ENCODE measurements at places on chromosomes 5 and 9. TPM values are rescaled to one million over a fixed set of nuclear protein-coding genes. Genes with fewer than 3 reads are reported as not detected.

The SELENOP gene
- 809 TPM for total RNA-seq

DNA sequence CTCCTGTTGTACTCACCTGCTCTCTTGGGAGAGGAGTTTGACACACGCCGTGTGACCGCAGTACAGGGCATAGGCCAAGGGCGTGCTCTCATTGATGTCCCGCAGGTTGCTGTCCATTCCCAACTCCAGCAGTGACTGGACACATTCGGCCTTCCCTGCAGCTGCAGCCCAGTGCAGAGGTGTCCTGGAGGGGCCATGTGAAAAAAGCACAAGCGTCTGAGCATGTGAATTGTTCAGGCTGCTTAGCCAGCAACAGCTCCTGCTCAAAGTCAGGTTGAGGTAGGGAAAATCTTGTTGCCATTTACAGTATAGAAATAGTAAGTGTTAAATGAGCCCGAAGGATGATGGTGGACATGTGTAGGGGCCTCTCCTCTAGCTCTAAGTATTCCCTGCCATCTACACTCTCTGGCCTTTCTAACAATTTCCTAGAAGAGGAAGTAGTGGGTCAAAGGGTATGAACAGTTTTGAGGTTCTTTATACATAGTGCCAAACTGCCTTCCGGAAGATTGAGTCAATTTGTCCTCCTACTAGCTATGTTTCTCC lies 116.5 kb downstream of the ANKRD55 start:
- DNase-seq, result no peak

The BAAT gene
- total RNA-seq, result not detected

The SLC45A2 gene
- total RNA-seq, result under 0.01 TPM

The LHX3 gene
- not detected for total RNA-seq

The SLC34A1 gene
- total RNA-seq, result not detected

DNA sequence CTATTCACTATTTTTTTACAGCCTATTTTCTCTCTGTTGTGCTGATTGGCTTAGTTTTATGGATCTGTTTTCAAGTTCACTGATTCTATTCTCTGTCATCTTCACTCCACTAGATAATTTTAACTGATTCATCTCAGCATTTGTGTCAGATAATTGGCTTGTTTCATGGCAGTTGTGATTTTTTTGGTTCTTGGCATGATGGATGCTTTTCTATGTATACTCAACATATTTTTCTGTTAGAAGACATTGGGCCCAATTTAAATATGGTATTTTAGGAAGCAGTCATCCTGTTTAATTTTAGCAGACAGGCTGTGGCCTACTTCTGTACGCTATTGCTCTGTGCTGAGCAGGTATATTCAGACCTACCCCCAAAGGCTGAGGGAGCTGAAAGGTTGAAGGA lies 1865.3 kb upstream of the ACO1 start:
- no peak for DNase-seq

The ARRDC1 gene
- 11.0 TPM for total RNA-seq

The ANKRD18B gene
- total RNA-seq, result 0.17 TPM

DNA sequence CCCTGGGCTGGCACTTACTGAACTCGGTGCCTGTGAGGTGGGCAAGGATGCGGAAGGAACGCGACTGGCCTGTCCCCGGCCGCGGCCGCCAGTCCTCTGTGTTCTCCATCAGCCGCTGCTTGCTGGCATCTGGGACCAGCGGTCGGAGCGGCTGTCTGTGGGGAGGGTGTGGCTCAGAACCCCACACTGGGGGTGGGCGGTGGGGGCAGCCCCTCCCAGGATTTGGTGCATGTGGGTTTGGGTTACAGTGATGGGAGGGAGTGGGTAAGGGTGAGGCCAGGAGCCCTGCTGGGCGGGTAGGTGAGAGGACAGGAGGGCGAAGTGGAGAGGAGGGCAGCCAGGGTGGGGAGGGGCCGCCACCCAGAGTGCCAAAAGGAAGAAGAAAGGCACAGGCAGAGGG lies 6.4 kb downstream of the PDLIM7 start:
- DNase-seq, result no peak

DNA sequence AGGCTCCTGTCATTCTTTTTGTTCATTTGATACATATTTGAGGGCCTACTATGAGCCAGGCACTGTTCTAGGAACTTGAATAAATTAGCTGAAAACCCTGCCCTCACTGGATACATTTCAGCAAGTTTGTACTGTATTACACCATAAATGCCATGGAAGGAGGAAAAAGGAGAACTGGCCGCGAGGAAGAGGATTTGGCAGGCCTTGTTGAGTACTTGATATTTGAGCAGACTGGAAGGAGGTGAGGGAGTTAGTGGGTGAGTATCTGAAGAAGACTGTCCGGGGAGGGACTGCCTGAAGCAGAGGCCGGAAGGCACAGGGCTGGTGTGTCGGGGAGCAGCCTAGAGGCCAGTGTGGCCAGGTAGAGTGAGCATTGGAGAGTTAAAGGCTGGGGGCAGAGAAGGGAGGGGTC lies 4.5 kb downstream of the SNX30 start:
- no peak for DNase-seq

DNA sequence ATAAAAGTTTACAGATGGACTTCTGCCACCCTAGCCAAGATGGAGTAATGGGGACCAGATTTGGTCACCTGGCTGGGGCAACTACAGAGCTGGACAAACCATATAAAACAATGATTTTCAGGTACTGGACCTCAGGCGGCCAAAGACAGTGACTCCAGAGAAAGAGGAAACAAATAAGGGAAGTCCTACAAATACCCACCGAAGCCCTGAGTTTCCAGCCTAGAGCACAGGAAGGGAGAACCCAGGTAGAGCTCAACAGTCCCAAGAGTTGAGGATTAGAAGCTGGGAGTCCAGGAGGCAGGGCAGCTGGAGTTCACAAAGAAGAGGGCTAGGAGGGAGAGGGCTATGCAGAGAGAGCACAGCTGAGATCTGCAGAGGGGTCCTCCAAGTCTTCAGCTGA lies 106.7 kb upstream of the NR5A1 start:
- DNase-seq, result no peak

DNA sequence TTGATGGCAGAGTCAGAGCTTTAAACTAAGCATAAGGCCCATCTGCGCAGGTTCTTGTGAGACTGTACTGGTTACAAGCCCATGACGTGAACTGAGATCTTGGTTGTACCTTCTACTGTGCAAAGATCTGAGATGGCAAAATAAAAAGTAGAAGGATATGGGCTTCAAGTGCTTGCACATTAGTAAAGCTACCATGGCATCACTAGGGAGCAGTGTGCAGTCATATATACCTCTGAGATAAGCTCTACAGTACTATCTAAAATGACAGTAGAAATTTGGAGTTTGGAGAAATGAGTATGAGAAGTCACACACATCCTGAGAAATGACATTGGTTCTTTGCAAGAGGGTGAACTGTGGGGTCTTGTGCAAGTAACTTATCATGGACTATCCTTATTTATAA lies 408.2 kb upstream of the PRR16 start:
- DNase-seq, result peak; percentile 90

DNA sequence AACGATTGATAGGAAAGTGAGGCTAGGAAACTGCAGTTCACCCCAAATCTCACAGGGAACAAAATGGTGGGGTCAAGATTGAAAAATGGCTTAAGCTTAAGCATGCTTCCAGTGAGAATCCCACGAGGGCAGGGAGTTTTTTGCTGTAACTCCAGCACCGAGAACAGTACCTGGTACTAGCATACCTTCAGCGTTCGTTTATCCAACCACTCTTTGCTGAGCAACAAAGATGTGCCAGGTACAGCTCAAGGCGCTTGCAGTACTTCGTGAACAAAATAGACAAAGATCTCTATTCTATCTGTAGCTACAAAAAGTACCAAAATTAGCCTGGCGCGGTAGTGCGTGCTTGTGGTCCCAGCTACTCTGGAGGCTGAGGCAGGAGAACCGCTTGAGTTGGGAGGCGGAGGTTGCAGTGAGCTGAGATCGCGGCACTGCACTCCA lies 778 bp upstream of the PPP6C start:
- peak; percentile 21 for DNase-seq

The SPINK1 gene
- total RNA-seq, result not detected

GRCh38 chr5:37495668-37496347 lies 116.7 kb downstream of the WDR70 start:
- peak; percentile 62 for DNase-seq

The RIMOC1 gene
- 16.2 TPM for total RNA-seq

DNA sequence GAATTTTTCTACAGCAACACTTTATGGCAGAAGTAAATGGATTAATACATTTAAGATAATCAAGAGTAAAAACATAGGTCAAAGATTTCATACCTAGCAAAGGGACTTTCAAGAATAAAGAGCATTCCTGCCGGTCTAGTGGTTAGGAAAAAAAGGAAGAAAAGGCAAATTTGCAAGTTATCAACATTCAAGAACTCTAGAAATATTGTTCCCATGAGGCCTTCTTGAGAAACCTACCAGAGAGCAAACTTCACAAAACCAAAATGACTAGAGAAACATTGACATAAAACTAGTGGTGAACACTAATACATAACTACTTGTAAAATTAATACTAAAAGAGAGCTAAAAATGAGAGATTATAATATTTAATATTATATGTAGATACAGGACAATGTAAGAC lies 320.2 kb upstream of the RGMB start:
- DNase-seq, result no peak

Measured in fibroblast of lung (primary cell).